IPS DF 6.9 (cell line): ENCODE measurements at places on chromosomes 3 and 15.
A peak's percentile ranks its signal among the peaks of the same experiment; 100 is the strongest.

DNA sequence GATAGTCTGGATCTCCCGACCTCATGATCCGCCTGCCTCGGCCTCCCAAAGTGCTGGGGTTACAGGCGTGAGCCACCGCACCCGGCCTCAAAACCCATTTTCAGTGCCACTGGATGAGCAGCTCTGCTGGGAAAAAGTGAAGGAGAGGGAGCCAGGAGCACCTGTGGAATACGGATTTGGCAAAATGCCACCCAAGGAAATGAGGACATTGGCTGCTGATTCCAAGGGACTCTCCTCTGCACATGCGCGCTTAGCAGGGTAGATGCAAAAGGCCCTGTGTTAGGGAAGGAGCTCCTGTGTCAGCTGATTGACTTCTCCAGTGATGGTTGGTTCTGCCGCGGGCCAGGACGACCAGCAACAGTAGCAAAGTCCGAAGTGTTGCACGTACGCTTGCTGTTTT lies 43.4 kb upstream of the IGF1R start:
- no peak overlapping the region for H3K27ac ChIP-seq
- H3K27me3 ChIP-seq: no peaks in the 10 kb centered on the region
- DNase-seq: no peak
- H3K4me3 ChIP-seq: no peak overlapping the region
- H3K4me1 ChIP-seq: peaks cover 4% of the 10 kb centered on the region; the same call in 1 of the 2 replicates

GRCh38 chr3:50292159-50293078 lies at the start of gene IFRD2:
Gene IFRD2 (minus strand): TSS chr3:50292429. CDS start chr3:50292274, 155 bp downstream.
- DNase-seq: peak; percentile 98
- H3K27ac ChIP-seq: no peak within 1 kb of the TSS
- H3K36me3 ChIP-seq: peaks cover 28% of the 10 kb centered on the region
- H3K4me1 ChIP-seq: peaks cover 1% of the 10 kb centered on the region; the same call in 1 of the 2 replicates

- no peak overlapping the region for H3K4me3 ChIP-seq
- no peak overlapping the region for H3K27ac ChIP-seq
- H3K36me3 ChIP-seq: no peaks in the 10 kb centered on the region
- no peak for DNase-seq
Observed at GRCh38 chr3:72078676-72079368, 293.9 kb upstream of the PROK2 start.

- H3K27me3 ChIP-seq: no peaks in the 10 kb centered on the region
- H3K4me3 ChIP-seq: no peak overlapping the region
- H3K27ac ChIP-seq: no peak overlapping the region
- DNase-seq: no peak
- no peaks in the 10 kb centered on the region for H3K4me1 ChIP-seq
Observed at GRCh38 chr3:2476996-2477395, 378.3 kb downstream of the CNTN4 start.

DNA sequence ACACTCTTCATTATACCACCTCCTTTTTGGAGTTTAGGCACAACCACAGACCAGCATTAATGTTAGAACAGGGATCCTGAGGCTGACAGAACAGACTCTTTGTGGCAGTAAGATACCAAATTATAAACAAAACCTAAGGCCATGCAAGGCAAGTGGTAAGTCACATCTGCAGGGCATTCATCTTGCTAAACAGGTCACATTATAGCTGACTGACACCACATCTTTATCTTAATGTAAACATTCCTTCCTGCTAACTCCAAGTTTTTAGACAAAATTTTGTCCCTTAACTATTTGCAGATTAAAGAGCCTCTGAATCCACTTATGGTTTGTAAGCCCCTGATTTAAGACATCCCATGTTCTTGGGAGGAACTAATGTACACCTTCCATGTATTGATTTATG lies 500.6 kb downstream of the PYDC2 start:
- H3K27ac ChIP-seq: no peak overlapping the region
- DNase-seq: no peak
- no peaks in the 10 kb centered on the region for H3K36me3 ChIP-seq
- H3K4me1 ChIP-seq: peaks cover 6% of the 10 kb centered on the region; the same call in 1 of the 2 replicates
- H3K4me3 ChIP-seq: no peak overlapping the region
- H3K27me3 ChIP-seq: no peaks in the 10 kb centered on the region

DNA sequence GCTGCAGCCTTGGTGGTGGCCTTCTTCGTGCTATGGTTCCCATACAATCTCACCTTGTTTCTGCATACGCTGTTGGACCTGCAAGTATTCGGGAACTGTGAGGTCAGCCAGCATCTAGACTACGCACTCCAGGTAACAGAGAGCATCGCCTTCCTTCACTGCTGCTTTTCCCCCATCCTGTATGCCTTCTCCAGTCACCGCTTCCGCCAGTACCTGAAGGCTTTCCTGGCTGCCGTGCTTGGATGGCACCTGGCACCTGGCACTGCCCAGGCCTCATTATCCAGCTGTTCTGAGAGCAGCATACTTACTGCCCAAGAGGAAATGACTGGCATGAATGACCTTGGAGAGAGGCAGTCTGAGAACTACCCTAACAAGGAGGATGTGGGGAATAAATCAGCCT lies 10.4 kb downstream of the CYP8B1 start:
- no peaks in the 10 kb centered on the region for H3K27me3 ChIP-seq
- no peak overlapping the region for H3K4me3 ChIP-seq
- no peaks in the 10 kb centered on the region for H3K4me1 ChIP-seq

DNA sequence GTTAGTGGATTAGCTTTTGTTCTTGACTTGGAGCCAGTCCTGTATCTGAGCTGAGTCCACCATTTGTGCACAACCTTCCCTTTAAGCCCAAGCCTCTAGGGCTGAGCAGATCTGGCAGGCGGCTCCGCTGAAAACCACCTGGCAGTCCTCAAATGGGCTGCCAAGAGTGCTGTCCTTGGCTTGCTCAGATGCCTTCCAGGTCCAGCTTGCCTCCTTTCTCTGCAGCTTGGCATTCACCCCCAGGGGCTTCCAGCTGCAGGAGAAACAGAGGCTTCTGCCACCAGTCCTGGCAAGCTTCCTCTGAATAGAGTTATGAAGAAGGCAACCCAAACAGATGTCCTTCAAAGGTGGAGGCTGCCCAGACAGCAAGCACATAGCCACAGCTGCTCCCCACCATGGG lies 96.7 kb downstream of the LRTM1 start:
- H3K4me3 ChIP-seq: no peak overlapping the region
- H3K27me3 ChIP-seq: no peaks in the 10 kb centered on the region
- no peak for DNase-seq
- no peak overlapping the region for H3K27ac ChIP-seq

GRCh38 chr3:32596909-32597369 lies 26.3 kb upstream of the DYNC1LI1 start:
- peaks cover 7% of the 10 kb centered on the region for H3K4me1 ChIP-seq
- H3K27ac ChIP-seq: no peak overlapping the region
- H3K4me3 ChIP-seq: no peak overlapping the region
- H3K36me3 ChIP-seq: no peaks in the 10 kb centered on the region
- DNase-seq: no peak

- H3K4me3 ChIP-seq: no peak overlapping the region
- no peak overlapping the region for H3K27ac ChIP-seq
- H3K4me1 ChIP-seq: no peaks in the 10 kb centered on the region
- H3K27me3 ChIP-seq: no peaks in the 10 kb centered on the region
- no peak for DNase-seq
Observed at GRCh38 chr3:29605845-29606244, 325.0 kb downstream of the RBMS3 start.
